Nucleus accumbens (tissue), 56 donors: ENCODE measurements at places on chromosomes 1 and 21.

DNA sequence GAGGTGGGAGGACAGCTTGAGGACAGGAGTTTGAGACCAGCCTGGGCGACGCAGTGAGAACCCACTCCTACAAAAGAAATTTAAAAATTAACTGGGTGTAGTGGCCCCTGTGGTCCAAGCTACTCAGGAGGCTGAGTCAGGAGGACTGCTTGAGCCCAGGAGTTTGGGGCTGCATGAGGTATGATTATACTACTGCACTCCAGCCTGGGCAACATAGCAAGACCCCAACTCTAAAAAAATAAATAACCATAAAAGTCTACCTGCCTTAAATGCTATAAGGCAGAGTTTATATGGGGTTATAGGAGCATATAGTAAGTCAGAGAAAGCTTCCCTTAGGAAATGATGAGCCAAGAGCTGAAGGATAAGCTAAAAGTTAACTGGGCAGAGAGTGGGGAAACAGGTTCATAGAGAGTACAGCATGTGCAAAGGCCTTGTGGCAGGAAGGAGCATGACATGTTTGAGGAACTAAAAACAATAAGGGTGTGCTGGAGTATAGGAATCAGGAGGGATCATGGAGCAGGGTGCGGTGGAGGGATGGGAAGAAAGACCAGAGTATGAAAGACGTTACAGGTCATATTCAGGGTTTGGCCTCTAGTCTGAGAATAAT, 68.3 kb downstream of the ADSS2 start:
- no peak for DNase-seq

DNA sequence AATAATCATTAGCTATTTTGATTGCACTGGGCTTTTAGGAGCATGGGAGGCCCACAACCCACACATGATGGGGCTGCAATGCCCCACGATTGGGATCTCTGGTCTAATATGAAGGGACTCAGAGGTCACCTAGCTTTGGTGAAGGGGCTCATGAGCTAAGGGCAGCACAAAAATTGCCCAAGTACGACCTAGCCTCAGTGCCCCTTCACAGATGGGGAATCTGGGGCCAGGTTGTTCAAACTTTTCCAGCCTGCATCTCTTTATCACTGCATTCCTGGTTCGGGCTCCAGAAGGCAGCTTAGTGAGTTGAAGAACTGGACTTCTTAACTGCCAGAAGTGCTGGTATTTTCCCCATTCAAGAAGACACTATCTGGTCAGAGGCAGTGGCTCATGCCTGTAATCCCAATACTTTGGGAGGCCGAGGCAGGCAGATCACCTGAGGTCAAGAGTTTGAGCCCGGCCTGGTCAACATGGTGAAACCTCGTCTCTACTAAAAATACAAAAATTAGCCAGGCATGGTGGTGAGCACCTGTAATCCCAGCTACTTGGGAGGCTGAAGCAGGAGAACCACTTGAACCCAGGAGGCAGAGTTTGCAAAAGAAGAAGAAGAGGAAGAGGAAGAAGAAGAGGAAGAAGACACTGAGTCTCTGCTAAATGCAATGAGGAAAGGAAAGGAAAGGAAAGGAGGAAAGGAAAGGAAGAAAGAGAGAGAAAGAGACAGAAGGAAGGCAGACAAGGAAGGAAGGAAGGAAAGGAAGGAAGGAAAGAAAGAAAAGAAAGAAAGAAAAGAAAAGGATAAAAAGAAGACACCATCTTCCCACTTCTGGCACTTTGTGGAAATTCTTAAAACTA, 258.5 kb upstream of the IRF2BP2 start:
- DNase-seq: no peak

DNA sequence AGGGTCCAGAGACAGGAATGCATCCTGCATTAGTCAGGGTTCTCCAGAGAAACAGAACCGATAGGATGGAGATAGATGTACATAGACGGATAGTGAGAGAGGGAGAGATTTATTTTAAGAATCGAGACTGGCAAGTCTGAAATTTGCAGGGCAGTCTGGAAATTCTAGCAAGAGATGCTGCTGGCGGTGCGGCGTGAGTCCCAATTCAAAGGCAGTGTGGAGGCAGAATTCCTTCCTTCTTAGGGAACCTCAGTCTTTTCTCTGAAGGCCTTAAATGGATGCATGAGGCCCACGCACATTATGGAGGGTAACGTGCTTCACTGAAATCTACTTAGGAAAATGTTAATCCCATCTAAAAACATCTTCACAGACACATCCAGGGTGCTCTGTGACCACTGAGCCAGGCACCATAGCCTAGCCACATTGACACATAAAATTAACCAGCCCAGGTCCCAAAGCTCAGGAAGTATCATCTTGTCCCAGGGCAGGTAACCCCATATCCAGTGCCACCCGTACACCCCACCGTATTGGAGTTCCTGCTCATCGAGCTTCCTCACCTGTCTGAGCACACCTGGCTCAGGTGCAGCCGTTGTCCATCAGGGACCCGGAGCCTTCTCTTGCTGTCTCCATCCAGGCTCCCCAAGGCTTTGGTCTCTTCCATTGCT, 9.7 kb upstream of the PKNOX1 start:
- no peak for DNase-seq

- no peak for DNase-seq
Measured at GRCh38 chr1:19780267-19780877, 19.3 kb downstream of the TMCO4 start.

DNA sequence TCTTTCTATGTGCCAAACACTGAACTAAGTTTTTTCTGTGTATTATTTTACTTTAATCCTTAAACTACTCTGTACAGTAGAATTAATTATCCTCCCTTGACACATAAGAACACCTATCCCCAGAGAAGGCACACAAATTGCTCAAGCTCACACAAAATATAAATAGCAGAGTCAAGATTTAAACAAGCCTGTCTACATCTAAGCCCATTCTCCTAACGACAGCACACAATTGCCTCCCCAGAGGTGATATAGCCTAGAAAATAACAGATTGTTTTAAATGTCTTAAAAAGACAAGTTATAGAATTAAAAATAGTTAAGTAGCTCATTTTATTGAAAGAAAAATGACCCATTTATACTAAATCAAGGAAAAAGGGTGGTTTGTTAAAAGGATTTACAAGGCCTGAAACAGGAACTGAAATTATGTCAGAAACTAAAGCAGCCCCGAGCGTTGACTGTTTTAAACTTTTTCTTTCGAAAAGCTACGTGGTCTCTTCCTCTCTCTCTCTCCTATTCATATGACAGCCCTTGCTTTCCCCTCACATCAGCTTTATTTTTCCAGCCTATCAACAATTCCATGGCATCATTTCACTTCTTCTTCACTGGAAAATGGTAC, 30.5 kb downstream of the TNFSF18 start:
- DNase-seq: no peak

DNA sequence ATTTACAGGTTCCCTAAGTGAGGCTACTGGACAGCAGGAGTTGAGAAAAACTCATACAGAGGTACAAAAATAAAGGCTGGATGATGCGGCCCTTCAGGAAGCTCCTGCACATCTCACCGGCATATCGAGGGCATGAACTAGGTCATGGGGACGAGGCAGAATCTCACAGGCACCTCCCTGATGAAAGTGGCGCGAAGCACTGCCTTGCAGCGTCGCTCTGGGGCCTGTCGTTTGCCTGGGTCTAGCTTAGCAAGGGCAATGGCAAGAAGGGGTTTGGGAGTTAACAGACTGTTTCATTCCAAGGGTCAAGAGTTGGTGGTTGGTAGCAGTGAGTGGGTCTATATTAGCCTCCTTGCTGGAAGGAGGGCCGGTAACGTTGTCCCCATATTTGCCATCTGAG, 103.5 kb upstream of the IRF2BP2 start:
- DNase-seq: no peak

DNA sequence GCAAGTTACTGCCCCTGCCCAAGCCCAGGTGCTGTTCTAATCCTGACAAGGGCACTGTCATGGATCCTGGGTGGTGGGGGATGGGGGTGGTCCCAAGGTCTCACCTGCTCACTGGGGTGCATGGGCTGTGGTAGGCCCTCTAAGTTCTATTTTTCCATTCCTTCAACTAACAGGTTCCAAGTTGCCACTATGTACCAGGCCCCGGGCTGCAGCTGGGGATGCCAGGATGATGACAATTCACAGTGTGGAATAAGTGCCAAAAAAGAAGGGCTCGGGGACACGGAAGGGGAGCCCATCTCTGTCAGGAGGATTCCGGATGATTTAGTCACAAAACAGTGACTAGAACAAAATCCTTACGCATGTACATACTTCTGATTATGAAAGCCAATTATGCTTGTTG, 76.0 kb downstream of the STUM start:
- no peak for DNase-seq

- no peak for DNase-seq
Measured at GRCh38 chr1:239321877-239322276, 64.5 kb upstream of the CHRM3 start.

DNA sequence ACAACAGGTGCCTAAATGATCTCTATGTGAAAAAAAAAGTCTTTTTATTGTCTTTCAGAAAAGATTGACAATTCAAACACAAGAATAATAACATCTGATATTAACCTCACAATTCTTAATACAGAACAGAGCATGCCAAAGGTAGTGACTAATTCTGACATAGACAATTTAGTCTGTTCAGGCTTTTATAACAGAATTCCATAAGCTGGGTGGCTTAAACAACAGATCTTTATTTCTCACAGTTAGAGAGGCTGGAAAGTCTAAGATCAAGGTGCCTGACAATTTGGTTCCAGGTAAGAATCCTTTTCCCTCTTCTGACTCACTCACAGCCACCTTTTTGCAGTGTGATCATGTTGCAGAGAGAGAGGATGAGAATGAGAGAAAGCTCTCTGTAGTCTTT, 27.0 kb downstream of the DPYD start:
- no peak for DNase-seq

DNA sequence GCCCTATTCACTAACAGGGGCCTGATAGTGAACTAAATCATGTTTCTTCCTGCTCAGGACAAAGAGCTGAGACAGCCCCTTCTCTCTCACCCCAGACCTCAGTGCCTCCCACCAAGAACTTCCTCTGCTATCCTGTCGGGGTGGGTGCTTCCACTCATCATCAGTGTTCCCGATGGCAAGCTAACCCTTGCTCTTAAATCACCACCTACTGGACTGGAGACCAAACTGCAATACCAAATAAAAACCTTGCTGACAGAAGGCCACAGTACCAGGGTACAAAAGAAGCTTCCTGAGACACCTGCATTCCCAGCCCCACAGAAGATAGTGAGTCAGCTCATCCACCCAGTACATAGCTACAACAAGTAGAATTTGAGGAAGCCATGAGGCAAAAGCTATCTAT, 799.5 kb downstream of the LTN1 start:
- no peak for DNase-seq

GRCh38 chr1:77776007-77776700, 3.3 kb upstream of the MIGA1 start:
- no peak for DNase-seq

- peak; percentile 30 for DNase-seq
Measured at GRCh38 chr1:64019818-64020217, 183.6 kb upstream of the UBE2U start.

GRCh38 chr1:46404482-46405196, 10.5 kb downstream of the FAAH start:
- DNase-seq: no peak

- no peak for DNase-seq
Measured at GRCh38 chr1:235022341-235022980, 106.2 kb downstream of the TOMM20 start.

GRCh38 chr21:34820051-34820450, 151.3 kb downstream of the CLIC6 start:
- no peak for DNase-seq

DNA sequence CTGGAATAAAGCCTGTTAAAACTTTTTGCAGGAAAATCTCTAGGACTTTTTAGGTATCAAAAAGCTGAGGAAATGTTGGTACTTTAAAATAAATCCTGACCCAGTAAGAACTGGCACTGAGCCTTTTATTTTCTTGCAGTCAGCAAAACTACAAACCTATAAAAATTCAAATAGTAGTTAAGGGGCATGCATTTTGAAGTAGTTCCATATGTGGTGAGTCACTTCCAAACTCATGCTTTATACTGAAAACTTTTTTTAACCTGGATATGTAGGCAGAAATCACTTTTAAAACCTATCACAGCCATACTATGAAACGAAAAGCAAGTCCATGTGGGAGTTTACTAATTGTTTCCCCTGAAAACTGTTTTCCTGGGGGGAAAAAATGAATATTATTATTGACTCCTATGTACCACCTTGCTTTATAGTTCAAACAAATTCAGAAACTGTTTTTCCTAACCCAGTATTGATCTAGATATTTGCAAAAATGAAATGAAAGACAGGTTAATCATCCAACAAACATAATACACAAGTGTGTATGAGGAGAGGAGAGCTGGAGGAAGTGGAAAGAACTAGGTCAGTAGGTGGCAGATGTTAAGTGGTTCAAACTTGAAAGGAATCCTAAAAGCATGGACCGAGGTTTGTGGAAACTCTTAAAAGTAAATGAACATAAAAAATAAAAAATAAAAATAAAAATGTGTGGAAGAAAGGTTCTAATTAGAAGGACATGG, 30.5 kb downstream of the NRIP1 start:
- DNase-seq: no peak

DNA sequence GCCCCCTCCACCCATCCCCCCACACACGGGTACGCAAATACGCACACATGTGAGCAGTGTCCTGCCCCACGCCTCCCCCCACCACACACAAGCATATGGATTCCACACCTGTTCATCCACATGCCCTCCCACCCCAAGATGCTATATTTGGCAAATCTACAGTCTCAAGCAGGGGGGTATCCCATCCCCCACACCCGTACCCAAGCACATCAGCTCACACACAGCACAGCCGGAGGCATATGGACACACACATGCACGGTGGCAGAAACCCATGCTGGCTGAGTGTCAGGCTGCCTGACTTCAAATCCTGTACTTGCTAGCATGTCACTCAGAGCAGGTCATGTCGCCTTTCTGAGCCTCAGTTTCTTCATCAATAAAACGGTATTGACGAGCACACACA, 10.6 kb downstream of the COL16A1 start:
- DNase-seq: no peak

- no peak for DNase-seq
Measured at GRCh38 chr1:45200906-45201500, 5.4 kb downstream of the ZSWIM5 start.

DNA sequence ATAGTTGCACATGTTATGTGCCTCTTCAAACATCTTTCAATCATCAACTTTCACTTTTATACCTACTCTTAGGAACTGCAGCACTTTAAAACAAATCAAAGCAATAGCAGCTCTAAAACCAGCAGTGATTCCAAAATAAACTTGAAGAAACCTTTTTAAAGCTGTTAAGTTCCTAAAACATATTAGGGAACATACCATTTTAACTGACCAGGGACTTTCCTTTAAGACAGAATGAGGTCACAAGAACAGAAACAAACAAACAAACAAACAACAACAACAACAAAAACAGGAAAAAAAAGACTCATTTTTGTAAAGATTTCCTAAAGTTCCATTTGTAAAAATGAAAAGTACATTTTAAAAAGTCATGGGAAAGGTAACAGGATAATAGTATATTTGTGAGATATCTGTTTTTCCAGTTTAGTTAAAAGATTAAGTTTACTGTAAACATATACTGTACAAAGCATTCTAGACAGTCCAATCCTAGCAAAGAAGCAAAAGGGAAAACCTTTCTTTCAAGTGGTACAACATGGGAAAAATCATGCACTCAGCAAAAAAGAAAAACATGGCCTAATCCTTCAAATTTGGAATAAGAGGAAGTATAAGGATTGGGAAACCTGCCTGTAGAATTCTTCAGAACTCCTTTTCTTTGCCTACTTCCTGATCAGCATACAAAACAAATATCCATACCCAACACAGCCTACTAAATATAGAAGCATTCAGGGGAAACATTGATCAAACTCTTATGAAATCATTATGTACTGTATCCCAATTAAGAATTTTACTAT, 45.5 kb downstream of the EPS15 start:
- no peak for DNase-seq

GRCh38 chr21:40466893-40467483, 380.0 kb downstream of the DSCAM start:
- no peak for DNase-seq
